ENCODE measurements at places on chromosomes 1 and 21. TPM values are rescaled to one million over a fixed set of nuclear protein-coding genes. Genes with fewer than 3 reads are reported as not detected.

Gene AHDC1
- 5.3 TPM for total RNA-seq

Gene TMPRSS15
- total RNA-seq, result not detected

Gene KRTAP10-9
- not detected for total RNA-seq

Gene OR14K1
- not detected for total RNA-seq

Gene CASZ1
- total RNA-seq, result under 0.01 TPM

Gene TRIM63
- total RNA-seq, result not detected

Gene MX2
- total RNA-seq, result 0.54 TPM

Gene TNFAIP8L2
- not detected for total RNA-seq

Gene C1QB
- total RNA-seq, result not detected

Gene KPRP
- total RNA-seq, result 0.22 TPM

Gene VWA1
- total RNA-seq, result 1.4 TPM

Gene ST6GALNAC3
- not detected for total RNA-seq

Gene NR0B2
- total RNA-seq, result not detected

Gene TFF2
- total RNA-seq, result not detected

Gene LAPTM5
- not detected for total RNA-seq

Gene CACNA1S
- total RNA-seq, result not detected

Gene STX12
- 97.1 TPM for total RNA-seq

Gene PTPRF
- 16.3 TPM for total RNA-seq

Gene VPS45
- 42.0 TPM for total RNA-seq

Gene SV2A
- 0.51 TPM for total RNA-seq

Gene EPHX1
- 21.9 TPM for total RNA-seq

Gene NHLH1
- total RNA-seq, result not detected

Gene ALX3
- not detected for total RNA-seq

Gene RHOU
- total RNA-seq, result 1.8 TPM

Gene AZIN2
- total RNA-seq, result 1.5 TPM

Gene KLF17
- total RNA-seq, result 0.11 TPM

Gene DIO1
- not detected for total RNA-seq

Gene TENT5C
- total RNA-seq, result 0.25 TPM

Gene NADK
- total RNA-seq, result 43.0 TPM

Gene ADAMTSL4
- total RNA-seq, result 27.6 TPM

Gene FMO4
- 1.6 TPM for total RNA-seq

Gene VCAM1
- total RNA-seq, result 1.4 TPM

Gene ACTL8
- total RNA-seq, result not detected

Gene OPRD1
- total RNA-seq, result not detected

Gene ARHGEF11
- total RNA-seq, result 26.6 TPM

Gene OR2L8
- not detected for total RNA-seq

Gene PTPN22
- total RNA-seq, result 0.51 TPM

Gene THEM5
- not detected for total RNA-seq

Gene KCNC4
- 29.3 TPM for total RNA-seq

Gene IFFO2
- 13.2 TPM for total RNA-seq

Gene NR5A2
- total RNA-seq, result 0.65 TPM

Gene TNFRSF9
- not detected for total RNA-seq

Gene CENPS
- 25.4 TPM for total RNA-seq

Gene C1orf115
- 1.9 TPM for total RNA-seq

Gene CRYBG2
- total RNA-seq, result not detected

Measured in GM23248 (cell line).